Left ventricle myocardium inferior (tissue), 1 donor: ENCODE measurements at places on chromosomes 11 and 22. TPM values are rescaled to one million over a fixed set of nuclear protein-coding genes. Genes with fewer than 3 reads are reported as not detected.

GRCh38 chr22:49956914-49957825 lies 3.4 kb upstream of the PIM3 start:
- peak; percentile 16 for DNase-seq
- no peak overlapping the region for H3K4me3 ChIP-seq
- no peaks in the 10 kb centered on the region for H3K27me3 ChIP-seq
- peaks cover 9% of the 10 kb centered on the region for H3K36me3 ChIP-seq
- H3K27ac ChIP-seq: no peak overlapping the region
- peaks cover 73% of the 10 kb centered on the region for H3K4me1 ChIP-seq

DNA sequence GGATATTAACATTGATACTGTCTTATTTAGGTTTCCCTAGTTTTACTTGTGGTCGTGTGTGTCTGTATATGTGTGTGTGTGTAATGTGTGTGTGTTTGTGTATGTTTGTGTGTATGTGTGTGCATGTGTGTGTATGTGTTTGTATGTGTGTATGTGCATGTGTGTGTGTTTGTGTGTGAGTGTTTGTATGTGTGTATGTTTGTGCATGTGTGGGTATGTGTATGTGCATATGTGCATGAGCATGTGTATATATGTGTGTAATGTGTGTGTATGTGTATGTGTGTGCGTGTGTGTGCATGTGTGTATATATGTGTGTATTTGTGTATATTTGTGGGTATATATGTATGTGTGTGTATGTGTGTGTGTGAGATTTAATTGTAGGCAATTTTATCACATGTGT lies 17.3 kb upstream of the DNAL4 start:
- H3K4me1 ChIP-seq: no peaks in the 10 kb centered on the region
- peaks cover 4% of the 10 kb centered on the region for H3K27me3 ChIP-seq
- H3K27ac ChIP-seq: no peak overlapping the region
- DNase-seq: no peak

GRCh38 chr11:17551347-17552040 lies 4.4 kb downstream of the OTOG start:
- no peak for DNase-seq
- H3K4me3 ChIP-seq: no peak overlapping the region
- no peaks in the 10 kb centered on the region for H3K36me3 ChIP-seq
- H3K4me1 ChIP-seq: no peaks in the 10 kb centered on the region

DNA sequence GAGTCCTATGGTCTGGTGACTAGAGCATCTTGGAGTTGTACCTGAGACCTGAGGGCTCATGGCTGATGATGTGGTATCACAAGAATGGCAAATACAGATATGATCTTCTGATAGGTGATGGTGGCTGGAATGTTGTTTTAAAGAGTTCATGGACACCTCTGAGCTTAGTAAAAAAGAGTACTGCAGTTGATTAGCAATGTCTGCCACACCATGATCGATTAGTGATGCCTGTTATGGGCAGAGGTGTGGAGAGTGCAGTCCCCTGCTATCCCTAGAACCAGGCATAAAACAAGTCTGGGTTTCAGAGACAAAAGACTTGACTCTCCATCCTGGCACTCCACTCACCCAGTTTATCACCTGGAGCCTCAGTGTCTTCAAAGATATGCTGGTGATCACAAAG lies 1.4 kb upstream of the BATF2 start:
- H3K4me3 ChIP-seq: no peak overlapping the region
- DNase-seq: no peak
- no peak overlapping the region for H3K27ac ChIP-seq
- H3K4me1 ChIP-seq: peaks cover 35% of the 10 kb centered on the region

DNA sequence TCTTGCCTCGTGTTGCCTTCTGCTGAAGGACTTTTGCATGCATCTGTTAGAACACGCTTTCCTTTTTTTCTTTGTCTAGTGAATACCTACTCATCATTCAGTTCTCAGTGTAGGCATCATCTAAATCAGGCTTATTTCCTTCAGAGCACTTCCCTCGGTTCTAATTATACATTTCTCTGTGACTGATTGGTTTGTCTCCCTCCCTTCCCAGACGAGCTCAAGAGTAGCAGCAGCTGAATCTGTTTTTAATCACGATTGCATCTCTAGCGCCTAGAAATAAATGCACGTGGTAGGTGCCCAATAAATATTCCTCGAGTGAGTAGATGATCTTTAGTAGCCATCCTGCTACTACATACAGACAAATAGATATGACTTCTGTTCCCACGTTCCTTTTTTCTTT lies 6.3 kb downstream of the CEP164 start:
- H3K27me3 ChIP-seq: no peaks in the 10 kb centered on the region
- no peak for DNase-seq
- peaks cover 4% of the 10 kb centered on the region for H3K36me3 ChIP-seq
- H3K4me3 ChIP-seq: no peak overlapping the region
- H3K27ac ChIP-seq: no peak overlapping the region

DNA sequence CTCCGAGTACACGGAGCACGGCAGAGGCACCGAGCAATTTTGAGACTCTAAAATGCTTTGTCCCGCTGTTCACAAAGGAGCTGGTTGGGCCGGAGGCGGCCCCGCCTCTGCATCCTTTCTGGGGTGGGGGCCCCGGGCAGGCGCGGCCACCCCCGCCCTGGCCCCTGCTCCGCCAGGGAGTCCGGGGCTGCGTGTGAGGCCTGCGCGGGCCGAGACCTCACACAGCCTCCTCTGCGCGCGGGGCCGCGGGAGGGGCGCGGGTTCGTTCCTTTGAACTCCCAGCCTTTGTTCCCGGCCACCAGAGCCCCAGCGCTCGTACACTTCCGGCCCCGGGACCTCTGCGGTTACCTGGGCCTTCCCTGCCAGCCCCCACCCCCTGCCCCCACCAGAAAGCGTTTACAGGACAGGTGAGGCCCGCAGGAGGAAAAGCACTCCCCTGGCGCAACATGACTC lies 1.6 kb downstream of the FGF19 start:
- H3K27me3 ChIP-seq: peaks cover 98% of the 10 kb centered on the region
- no peak overlapping the region for H3K4me3 ChIP-seq
- peaks cover 49% of the 10 kb centered on the region for H3K4me1 ChIP-seq

Gene RAPSN
- total RNA-seq: 2.2 TPM

GRCh38 chr11:34929794-34930763 lies 13.7 kb downstream of the PDHX start:
- H3K27ac ChIP-seq: no peak overlapping the region
- peaks cover 48% of the 10 kb centered on the region for H3K4me1 ChIP-seq
- H3K27me3 ChIP-seq: no peaks in the 10 kb centered on the region
- no peak overlapping the region for H3K4me3 ChIP-seq

DNA sequence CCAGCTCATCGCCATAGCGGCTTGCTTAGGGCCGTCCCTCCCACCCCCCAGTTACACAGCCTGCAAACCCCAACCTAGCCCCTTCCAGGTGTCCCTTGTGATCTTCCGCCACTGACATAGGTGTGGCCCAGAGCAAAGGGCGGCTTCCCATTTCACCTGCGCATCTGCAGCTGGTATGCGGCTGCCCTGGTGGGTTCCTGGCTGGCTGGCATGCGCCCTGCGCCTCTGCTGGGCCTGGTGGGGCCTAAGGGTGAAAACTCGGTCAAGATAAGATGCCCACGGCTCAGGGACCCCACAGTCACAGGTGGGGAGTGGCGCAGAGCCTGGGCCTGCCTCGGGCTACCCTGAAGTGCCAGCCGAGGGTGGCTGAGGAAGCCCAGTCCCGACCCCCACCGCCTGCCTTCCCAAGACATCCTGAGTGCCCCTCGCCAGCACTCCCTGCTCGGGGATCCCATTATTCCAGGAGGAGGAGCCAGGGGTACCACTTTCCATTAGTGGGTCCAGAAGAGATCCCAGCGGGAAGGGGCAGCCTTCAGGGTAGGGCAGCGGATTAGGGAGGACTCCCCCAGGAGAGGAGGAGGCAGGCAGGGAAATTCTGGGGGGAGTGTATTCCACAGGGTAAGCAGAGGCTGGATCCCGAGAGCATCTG lies 36.9 kb upstream of the KCNQ1OT1 start:
- peaks cover 22% of the 10 kb centered on the region for H3K4me1 ChIP-seq
- H3K36me3 ChIP-seq: no peaks in the 10 kb centered on the region
- H3K4me3 ChIP-seq: no peak overlapping the region
- H3K27me3 ChIP-seq: no peaks in the 10 kb centered on the region

GRCh38 chr11:118439646-118440045 lies 3.4 kb downstream of the KMT2A start:
- DNase-seq: no peak
- H3K36me3 ChIP-seq: no peaks in the 10 kb centered on the region
- H3K27ac ChIP-seq: no peak overlapping the region
- no peaks in the 10 kb centered on the region for H3K27me3 ChIP-seq
- H3K4me1 ChIP-seq: peaks cover 93% of the 10 kb centered on the region

GRCh38 chr11:95443386-95443785 lies 212.4 kb upstream of the SESN3 start:
- DNase-seq: no peak
- no peak overlapping the region for H3K27ac ChIP-seq
- H3K27me3 ChIP-seq: no peaks in the 10 kb centered on the region
- H3K36me3 ChIP-seq: no peaks in the 10 kb centered on the region
- no peak overlapping the region for H3K4me3 ChIP-seq
- H3K4me1 ChIP-seq: peaks cover 6% of the 10 kb centered on the region

Gene ZBTB44
- total RNA-seq: 40.5 TPM

Gene SLC5A1
- 201 TPM for total RNA-seq

Gene PIWIL4
- total RNA-seq: 0.66 TPM

DNA sequence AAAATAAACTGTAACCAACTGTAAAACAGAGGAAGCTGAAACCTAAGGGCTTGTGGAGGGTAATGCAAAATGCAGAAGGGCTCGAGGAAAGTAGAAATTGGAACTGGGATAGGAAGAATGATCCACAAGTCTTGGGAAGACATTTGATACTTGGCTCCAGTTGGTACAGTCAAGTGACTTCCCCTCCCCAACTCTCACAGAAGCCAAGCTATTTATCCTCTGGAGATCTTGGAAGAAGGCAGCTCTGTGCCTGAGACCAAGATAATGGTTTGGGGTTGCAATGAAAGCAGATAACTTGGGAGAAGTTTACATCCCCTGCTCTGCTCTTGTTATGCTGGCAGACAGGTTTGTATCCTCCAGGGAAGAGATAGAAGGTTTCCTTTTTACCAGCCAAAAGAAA lies 198.9 kb upstream of the ZC3H12C start:
- no peaks in the 10 kb centered on the region for H3K27me3 ChIP-seq
- DNase-seq: no peak
- H3K4me1 ChIP-seq: no peaks in the 10 kb centered on the region
- H3K36me3 ChIP-seq: no peaks in the 10 kb centered on the region

Gene OR52H1
- not detected for total RNA-seq

GRCh38 chr11:119672597-119672996 lies 56.4 kb downstream of the NECTIN1 start:
- no peak overlapping the region for H3K4me3 ChIP-seq
- H3K36me3 ChIP-seq: peaks cover 37% of the 10 kb centered on the region
- no peaks in the 10 kb centered on the region for H3K27me3 ChIP-seq
- no peak for DNase-seq
- H3K4me1 ChIP-seq: peaks cover 37% of the 10 kb centered on the region
- peak overlapping the region; percentile 73 for H3K27ac ChIP-seq

- peaks cover 36% of the 10 kb centered on the region for H3K36me3 ChIP-seq
- H3K4me1 ChIP-seq: no peaks in the 10 kb centered on the region
- H3K27me3 ChIP-seq: no peaks in the 10 kb centered on the region
- DNase-seq: no peak
- no peak overlapping the region for H3K4me3 ChIP-seq
- H3K27ac ChIP-seq: no peak overlapping the region
Measured at GRCh38 chr22:38137876-38138687, 27.6 kb upstream of the BAIAP2L2 start.

GRCh38 chr11:126172596-126173038 lies 38.8 kb downstream of the RPUSD4 start:
- H3K27ac ChIP-seq: no peak overlapping the region
- no peaks in the 10 kb centered on the region for H3K4me1 ChIP-seq
- H3K36me3 ChIP-seq: no peaks in the 10 kb centered on the region
- H3K27me3 ChIP-seq: no peaks in the 10 kb centered on the region
- DNase-seq: no peak
- H3K4me3 ChIP-seq: no peak overlapping the region

DNA sequence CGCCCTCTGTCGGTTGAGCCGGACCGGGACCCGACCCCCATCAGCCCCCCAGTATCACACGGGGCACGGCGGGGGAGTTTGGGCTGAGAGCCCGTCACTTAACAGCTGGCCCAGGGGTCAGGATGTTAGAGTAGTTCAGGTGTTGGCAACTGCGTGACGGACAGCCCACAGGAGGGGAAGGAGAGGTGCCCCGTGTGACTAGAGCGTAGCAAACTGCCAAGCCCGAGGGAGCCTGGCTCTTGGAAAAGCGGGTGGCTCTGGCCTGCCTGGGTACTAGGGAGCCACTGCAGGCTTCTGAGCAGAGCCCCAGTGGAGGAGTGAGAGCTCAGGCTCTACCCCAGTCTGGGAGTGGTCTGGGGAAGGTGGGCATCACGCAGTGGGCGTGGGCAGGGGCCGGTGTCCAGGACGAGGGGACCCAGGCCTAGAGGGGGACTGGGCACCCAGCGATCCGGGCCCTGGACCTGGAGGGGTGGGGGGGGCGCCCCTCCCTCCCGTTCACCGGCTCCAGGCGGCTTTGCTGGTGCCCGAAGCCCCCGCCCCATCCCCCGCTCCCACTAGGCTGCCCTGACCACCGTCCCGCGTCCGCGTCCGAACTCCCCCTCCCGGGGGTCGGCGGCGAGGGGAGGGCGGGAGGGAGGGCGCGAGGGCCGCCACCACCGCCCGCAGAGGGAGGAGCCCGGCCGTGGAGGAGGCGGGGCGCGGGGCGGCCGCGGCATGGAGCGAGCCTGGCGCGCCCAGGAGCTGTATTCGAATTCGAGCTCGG lies 24.4 kb downstream of the SHANK3 start:
- H3K27ac ChIP-seq: peak overlapping the region; percentile 41
- peak; percentile 20 for DNase-seq
- H3K27me3 ChIP-seq: no peaks in the 10 kb centered on the region
- H3K4me3 ChIP-seq: peak overlapping the region; percentile 67
- peaks cover 93% of the 10 kb centered on the region for H3K4me1 ChIP-seq

GRCh38 chr11:626475-627307 lies at the start of gene SCT:
SCT (minus strand) TSS chr11:627181; CDS start chr11:627143, 38 bp downstream.
- peaks cover 29% of the 10 kb centered on the region for H3K27me3 ChIP-seq
- no peak within 1 kb of the TSS for H3K27ac ChIP-seq
- no peak for DNase-seq
- no peak within 1 kb of the TSS for H3K4me3 ChIP-seq
- H3K4me1 ChIP-seq: peaks cover 15% of the 10 kb centered on the region

Gene APOA5
- total RNA-seq: not detected

Gene C11orf91
- total RNA-seq: not detected

Gene PNPLA5
- total RNA-seq: not detected
